ENCODE measurements at places on chromosomes 2 and 18.

- no peak overlapping the region for H3K27ac ChIP-seq
- no peaks in the 10 kb centered on the region for H3K27me3 ChIP-seq
- no peak overlapping the region for H3K4me3 ChIP-seq
- no peak for DNase-seq
- H3K36me3 ChIP-seq, result no peaks in the 10 kb centered on the region
Measured at GRCh38 chr18:49011291-49011746, 60.6 kb upstream of the SMAD7 start.

DNA sequence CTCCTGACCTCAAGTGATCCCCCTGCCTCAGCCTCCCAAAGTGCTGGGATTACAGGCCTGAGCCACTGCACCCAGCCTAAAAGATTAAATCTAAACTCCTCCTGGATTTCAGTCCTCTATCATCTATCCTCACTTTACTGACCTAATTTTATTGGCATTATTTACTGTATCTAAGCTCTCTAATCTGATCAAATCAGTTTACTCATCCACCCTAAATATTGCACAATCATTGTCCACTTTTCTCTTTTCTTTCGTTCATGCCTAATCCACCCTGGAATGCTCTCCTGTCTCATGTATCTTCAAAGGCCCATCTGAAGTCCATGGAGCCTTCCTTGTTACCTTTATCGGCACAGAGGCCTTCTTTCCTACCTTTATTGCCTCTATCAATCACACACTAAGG is 31.6 kb upstream of the GPR155 start:
- H3K4me1 ChIP-seq, result peaks cover 20% of the 10 kb centered on the region
- peaks cover 5% of the 10 kb centered on the region for H3K36me3 ChIP-seq
- H3K4me3 ChIP-seq, result no peak overlapping the region

DNA sequence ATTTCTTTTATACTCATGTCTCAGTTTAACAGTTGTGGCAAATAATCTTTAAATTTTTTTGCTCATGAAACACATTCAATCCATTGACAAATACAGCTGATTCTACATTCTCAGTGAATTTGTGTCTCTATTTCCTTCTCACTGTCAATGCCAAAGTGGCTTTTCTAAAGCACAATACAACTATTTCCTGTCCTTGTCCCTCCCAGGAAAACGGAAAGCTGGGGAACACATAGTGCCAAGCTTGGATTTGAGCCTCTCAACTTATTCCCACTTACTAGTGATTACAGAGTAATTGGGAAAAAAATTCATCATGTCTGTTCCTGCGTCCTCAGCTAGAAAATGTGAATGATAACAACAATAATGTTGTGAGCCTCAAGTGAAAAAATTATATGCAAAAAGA is 899.7 kb upstream of the CDH2 start:
- no peaks in the 10 kb centered on the region for H3K27me3 ChIP-seq
- H3K27ac ChIP-seq, result no peak overlapping the region

DNA sequence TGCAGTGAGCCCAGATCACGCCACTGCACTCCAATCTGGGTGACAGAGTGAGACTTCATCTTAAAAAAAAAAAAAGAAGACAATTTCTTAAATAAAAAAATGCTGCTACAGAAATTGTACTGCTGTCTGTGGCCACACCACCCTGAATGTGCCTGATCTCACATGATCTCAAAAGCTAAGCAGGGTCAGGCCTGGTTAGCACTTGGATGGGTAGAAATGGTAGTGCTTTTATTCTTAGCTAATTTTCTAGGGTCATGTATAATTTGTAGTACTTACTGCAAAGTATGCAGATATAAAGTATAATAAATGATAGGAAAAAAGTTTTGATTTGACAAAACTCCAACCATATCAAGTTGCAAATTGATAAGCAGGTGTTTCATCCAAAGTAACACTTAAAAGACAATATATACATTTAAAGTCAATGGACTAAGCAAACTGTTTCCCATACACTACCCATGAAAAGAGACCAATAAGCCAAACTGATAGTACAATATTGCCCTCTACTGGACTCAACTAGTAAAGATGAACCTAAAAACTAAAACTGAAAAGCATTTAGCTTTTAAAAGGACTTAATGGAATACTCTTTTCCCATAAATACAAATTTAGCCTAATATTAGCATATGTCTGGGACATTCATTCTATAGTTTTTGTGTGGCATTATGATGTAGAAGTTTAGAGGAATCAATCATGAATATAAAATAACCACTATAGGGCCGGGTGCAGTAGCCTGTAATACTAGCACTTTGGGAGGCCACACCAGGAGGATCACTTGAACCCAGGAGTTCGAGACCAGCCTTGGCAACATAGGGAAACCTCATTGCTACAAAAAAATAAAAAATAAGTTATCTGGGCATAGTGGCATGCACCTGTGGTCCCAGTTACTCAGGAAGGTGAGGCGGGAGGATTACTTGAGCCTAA is 18.6 kb upstream of the PEX13 start:
- H3K27me3 ChIP-seq, result no peaks in the 10 kb centered on the region
- DNase-seq, result no peak
- H3K27ac ChIP-seq, result no peak overlapping the region
- H3K4me3 ChIP-seq, result no peak overlapping the region
- H3K4me1 ChIP-seq, result no peaks in the 10 kb centered on the region

Data from activated CD8-positive, alpha-beta T cell treated with anti-CD3 and anti-CD28 coated beads, Interleukin-2, amount 10 ng/mL, durations not matched to agents 7 days and 5 days (primary cell).